Caudate nucleus (tissue), 63 donors: ENCODE measurements at places on chromosomes 7 and 10.

- DNase-seq, result no peak
Measured at GRCh38 chr10:96719200-96719599, 1.1 kb downstream of the PIK3AP1 start.

- DNase-seq, result no peak
Measured at GRCh38 chr10:98267069-98267893, 713 bp downstream of the LOXL4 start.

DNA sequence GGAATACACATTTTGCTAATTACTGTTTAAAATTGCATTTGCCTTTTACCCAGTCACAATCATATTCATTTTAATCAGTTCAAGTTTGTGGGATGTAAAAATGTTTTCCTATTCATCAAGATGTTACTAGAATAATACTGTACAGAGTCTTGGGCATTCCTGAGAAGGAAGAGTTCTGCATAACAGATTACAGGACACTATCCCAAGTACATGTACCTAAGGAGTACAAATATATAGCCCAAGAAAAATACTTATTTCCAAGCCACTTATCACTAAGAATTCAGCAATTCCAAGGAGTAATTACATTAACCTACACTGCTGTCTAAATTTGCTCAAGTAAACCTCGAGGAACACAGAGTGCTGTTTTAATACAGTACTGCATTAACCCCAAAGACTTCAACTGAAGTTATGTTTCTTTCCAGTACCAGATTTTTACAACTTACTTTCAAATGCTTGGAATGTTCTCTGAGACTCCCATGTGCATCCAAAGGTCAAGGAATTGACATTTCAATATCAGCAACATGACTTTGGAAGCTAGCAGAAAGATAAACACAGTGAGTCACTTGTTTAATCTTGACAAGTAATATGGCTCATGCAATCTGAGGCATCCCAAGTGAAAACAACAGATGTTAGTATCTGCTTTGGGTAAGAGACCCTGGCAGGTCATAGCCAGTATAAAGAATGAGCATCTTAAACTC, 125.4 kb upstream of the BET1 start:
- no peak for DNase-seq

GRCh38 chr7:135761751-135762488, 13.3 kb upstream of the FAM180A start:
- DNase-seq, result no peak

DNA sequence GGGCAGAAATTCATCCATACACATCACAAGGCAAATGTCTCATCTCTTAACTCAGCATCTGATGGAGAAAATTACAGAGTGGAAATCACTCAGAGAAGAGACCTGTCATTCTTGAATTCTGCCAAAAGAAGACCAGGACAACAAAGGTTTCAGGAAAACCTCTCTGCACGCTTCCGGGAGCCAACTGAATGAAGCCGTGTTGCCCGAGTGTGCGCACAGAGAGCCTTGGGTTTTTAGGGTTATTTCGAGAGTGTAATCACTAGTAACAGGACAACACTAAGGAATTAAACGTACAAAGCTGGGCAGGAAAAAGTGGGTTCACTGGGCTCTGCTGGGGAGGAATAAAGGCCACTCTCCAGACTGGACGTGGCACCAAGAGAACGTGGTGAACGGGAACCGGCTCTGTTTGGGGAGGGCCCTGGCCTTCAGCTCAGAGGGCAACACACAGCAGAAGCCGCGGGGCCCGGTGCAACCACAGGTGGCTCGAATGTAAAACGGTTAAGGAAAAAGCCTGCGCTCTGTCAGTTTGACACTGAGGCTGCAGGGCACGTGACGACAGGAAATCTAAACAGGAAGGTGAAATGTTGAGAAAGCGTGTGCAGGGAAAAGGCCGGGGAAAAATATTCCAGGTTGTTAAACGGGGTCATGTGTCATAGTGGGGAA, 331.5 kb downstream of the DNAJB6 start:
- no peak for DNase-seq
